ENCODE measurements at places on chromosomes 5 and 9.

GRCh38 chr9:31045810-31046209 is 1338.6 kb upstream of the ACO1 start:
- no peak for DNase-seq

DNA sequence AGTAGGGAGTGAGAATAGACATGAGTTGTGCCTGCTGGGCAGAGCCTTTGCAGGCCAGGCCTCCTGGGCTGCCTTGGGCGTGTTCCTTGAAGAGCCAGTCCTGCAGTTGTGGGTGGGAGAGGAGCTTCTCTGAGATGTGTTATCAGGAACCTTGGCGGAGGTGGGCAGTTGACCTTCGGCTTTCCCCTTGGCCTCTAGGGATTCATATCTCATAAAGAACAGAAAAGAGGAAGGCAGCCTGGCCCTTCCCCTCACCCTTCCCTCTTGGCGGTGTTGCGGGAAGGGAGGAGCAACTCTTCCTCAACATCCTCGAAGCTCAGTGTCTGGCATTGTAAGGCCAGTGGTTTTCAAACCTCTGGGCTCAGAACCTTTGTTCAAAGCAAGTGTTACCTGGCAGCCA is 59.2 kb downstream of the DAPK1 start:
- no peak for DNase-seq

- DNase-seq, result peak; percentile 68
Measured at GRCh38 chr9:19456996-19457692, 48.3 kb downstream of the ACER2 start.

- DNase-seq, result peak; percentile 45
Measured at GRCh38 chr9:99822806-99823591, 1.3 kb downstream of the NR4A3 start.

- DNase-seq, result no peak
Measured at GRCh38 chr5:100854591-100854990, 48.5 kb downstream of the ST8SIA4 start.

- DNase-seq, result no peak
Measured at GRCh38 chr5:98258939-98259338, 514.5 kb upstream of the RGMB start.

DNA sequence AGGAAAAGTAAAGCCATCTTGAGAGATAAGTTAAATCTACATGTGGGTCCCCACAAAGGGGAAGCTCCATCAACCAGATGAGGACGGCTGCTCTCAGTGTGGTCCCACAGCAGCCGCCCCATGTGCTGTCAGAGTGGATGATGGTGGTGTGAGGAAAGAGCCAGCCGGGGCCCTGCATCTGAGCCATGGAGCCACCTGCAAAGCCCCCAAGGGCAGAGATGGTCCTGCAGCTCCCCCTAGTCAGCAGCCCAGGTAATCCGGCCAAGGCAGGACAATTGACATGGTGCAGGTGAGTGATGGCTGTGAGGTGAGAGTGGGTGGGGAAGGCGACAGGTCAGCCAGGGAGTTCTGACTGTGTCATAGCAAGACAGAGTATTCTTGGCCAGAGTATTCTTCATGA is 458.8 kb downstream of the ICE1 start:
- DNase-seq, result no peak

DNA sequence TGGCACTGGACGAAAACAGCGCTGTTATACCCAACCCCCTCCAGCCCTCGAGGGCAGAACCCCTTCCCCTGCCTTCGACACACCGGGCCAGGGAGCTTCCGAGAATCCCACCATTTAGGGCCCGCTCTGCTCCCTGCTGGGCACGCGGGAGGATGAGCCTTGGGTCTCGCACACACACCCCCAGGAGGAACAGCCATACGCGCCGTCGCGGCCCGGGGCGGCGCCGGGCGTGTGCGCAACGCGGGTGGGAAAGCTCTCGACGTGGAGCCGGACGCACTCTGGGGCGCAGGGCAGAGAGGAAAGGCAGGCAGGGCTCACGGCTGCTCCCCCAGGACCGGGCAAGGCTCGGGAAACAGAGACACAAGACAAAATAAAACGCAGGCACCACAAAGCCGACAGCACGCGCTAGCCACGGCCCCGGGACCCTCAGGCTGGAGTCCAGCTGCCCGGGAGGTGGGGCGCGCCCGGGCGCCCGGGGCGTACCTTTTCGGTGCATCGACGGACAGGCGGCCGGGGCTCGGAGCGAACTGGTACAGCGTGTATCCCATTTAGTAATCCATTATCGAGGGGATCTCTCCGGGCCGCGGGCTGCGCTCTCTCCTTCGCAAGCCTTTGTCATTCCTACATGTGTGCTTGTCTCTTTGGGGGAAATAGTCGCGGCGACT is 789 bp downstream of the SEMA6A start:
- no peak for DNase-seq

DNA sequence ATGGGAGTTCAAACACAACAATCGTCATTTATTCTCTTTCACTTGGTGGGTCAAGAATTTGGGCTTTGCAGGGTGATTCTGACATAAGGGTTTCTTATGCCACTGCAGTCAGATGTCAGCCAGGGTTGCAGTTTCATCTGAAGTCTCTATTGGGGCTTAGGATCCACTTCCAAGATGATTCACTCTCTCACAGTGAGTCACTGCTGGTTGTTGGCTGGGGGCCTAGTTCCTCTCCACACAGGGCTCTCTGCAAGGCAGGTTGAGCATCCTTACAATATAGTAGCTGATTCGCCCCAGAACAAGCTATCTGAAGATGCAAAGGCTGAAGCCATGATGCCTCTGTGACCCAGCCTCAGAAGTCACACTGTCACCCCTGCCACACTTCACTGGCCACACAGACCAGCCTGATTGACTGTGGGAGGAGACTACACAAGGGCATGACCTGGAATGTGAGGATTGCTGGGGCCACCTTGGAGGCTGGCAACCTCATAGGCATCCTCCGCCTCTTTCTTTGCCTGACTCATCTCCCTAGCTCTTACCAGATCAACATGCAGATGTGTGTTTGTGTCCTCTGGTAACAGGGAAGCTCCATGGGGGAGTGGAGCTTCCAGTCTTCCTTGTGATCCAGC is 4.5 kb upstream of the CARD19 start:
- peak; percentile 80 for DNase-seq

DNA sequence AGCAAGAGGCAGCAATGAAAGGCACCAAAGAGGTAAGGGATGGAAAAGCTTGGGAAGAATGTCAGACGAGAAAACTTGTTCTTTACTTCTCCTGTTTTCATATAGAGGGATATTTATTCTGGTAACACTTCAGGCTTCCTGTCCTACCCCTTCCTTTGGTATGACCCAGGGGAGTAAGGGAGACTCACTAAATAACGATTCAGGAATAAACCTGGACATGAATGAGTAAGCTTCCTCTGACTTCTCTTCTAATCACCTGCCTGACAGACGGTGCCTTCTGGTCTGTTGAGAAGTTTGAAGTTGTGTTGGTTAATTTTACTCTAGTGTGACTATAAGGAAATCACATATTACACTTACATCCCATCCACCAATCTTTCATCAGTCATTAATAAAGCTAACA is 461.2 kb downstream of the CDH12 start:
- no peak for DNase-seq

DNA sequence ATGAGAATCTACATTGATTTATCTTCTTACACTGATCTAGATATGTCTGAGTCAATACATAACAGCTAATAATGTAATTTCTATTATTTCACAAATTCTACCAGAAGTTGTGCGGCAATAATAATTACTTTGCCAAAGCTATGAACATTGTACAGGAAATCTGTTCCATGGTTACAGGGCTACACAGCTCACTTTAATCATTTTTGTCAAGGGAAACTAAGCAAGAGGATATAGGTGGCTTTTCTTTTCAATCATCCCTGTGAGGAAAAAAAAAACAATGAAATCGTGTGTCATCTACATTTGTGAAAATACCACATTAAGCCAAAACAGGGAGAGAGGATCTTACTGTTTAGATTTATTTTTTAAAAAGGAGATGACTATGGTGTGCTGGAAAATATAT is 717.4 kb downstream of the NR2F1-AS1 start:
- no peak for DNase-seq

DNA sequence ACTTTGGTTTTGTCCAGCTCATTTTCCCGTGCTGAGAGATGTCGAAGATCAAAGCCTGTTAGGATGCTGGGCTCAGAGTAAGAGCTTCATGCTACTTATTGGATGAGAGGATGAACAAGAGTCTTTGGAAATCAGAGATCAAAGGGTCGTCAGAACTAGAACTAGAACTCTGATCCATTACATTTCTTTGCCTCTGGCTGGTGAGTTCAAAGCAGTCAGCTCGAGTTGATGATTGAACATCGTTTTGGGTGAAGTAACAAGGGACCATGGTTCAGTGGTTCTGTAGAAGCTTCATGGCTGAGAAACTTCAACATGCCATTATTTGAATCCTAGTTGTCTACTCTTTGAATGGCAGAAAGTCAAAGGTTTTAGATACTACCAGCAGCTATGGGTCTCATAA is 320.3 kb downstream of the ARHGEF28 start:
- DNase-seq, result no peak

DNA sequence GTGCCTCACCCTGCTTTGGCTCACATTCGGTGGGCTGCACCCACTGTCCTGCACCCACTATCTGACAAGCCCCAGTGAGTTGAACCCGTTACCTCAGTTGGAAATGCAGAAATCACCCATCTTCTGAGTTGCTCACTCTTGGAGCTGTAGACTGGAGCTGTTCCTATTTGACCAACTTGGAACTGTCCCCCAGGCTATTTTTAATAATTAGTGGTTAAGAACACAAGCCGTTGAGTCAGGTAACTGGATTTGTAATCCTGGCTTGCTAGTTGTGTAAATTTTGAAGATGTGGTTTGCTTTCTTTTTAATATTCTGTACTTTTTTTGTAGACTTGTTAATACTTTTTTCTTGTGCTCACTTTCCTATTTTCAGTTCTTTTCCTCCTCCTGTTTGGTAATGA is 81.2 kb downstream of the CNTLN start:
- DNase-seq, result no peak

DNA sequence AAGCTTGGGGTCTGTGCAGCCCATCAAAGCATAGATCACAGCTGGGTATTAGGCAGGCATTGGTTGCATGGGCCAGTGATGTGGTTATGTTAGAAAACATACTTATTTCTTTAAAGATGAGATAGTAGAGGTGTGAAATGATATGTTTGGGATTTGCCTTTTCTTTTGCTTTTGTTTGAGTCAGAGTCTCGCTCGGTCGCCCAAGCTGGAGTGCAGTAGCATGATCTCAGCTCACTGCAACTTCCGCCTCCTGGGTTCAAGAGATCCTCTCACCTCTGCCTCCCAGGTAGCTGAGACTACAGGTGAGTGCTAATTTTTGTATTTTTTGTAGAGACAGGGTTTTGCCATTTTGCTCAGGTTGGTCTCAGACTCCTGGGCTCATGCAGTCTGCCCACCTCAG is 84.8 kb downstream of the PDE6A start:
- no peak for DNase-seq

DNA sequence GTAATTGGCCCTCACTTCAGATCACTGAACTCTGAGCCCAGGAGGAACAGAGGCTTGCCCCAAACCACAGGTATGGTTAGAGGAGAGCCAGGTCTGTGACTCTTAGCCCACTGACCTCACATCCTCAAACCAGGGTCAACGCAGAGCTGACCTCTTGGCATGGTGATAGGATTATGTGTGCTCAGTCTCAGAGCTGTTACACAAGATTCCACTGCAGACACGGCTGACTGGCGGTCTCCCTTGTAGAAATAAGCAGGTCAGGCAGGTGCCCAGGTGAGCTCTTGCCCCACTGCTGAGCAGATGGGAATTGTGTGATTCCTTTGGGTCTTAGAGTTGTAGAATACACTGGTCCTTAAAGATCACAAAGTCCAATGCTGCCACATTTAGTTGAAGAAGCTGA is 66.0 kb upstream of the PITX1 start:
- no peak for DNase-seq

DNA sequence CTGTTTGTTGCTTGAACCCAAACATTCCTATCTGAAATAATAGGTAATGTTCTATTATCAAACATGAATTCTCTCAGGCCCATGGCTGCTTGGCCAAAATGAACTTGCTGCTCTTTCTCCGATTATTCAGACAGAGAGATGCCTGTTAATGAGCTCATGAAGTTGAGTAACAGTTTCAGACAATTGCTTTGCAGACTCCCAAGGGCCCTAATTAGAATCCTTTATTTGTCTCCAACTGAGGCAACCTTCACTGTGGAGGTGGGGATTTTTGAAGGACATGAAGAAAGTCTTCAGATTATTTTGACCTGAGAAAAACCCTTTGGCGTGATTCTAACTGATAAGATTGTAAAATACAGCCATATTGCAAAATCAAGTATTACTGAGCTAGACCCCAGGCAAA is 466.7 kb downstream of the NFIB start:
- DNase-seq, result no peak

- DNase-seq, result no peak
Measured at GRCh38 chr9:135309763-135310125, 169.8 kb upstream of the PPP1R26 start.

GRCh38 chr5:1159341-1159675 is 42.1 kb upstream of the SLC6A19 start:
- no peak for DNase-seq

DNA sequence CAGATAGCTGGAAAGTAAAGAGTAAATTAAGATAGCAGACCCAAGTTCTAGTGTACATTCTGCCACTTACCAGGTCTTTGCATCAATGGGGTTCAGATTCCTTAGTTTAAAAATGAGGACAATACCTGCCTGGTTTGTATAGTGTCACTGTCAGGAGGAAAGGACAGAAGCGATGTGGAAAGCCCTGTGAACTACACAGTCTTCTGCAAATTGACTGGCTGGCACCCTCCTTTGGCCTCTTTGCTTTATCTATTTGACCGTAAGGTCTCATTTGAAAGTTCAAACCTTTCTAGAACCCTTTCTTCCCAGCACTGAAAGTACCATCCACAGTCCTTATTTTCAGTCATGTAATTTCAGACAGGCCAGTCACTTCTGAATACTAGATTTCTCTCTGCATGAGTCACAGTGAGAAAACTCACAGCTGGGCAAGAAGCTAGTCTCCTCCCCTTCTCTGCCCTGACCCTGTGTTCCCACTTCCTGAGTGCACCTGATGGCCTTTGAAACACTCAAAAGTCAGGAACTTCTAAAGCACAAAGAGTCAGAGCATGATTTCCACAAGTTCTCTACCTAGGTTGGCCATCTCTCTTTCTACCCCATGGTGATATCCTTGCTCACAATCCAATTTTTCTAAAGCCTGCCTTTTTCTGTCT is 91.3 kb upstream of the RASEF start:
- no peak for DNase-seq

DNA sequence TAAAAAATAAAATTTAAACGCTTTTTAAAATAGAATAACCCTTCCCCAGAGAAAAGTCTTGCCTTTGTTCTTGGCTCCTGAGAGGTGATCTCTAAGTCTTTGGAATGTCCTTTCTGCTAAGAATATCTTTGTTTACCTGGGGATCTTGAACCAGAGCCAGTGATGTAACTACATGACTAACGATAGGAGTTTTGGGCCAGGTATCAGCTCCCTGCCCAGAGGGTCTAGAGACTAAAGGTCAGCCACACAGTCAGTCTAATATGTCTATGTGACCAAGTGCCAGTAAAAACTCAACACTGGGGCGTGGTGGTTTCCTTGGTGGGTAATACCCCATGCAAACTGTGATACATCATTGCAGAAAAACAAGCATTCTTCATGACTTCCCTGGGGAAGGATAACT is 1351.9 kb upstream of the C9orf72 start:
- DNase-seq, result no peak

GRCh38 chr5:138488481-138488945 is 23.2 kb downstream of the EGR1 start:
- DNase-seq, result peak; percentile 16

All from HCEC 1CT (cell line).